ENCODE measurements at places on chromosomes 12 and 14.
A peak's percentile ranks its signal among the peaks of the same experiment; 100 is the strongest.

- no peak for DNase-seq
Measured at GRCh38 chr14:95862243-95862642, 14.4 kb upstream of the TUNAR start.

- peak; percentile 66 for DNase-seq
Measured at GRCh38 chr12:109264095-109264942, 44.8 kb downstream of the FOXN4 start.

GRCh38 chr14:90849787-90850444 lies 33.7 kb upstream of the TTC7B start:
- DNase-seq, result no peak

DNA sequence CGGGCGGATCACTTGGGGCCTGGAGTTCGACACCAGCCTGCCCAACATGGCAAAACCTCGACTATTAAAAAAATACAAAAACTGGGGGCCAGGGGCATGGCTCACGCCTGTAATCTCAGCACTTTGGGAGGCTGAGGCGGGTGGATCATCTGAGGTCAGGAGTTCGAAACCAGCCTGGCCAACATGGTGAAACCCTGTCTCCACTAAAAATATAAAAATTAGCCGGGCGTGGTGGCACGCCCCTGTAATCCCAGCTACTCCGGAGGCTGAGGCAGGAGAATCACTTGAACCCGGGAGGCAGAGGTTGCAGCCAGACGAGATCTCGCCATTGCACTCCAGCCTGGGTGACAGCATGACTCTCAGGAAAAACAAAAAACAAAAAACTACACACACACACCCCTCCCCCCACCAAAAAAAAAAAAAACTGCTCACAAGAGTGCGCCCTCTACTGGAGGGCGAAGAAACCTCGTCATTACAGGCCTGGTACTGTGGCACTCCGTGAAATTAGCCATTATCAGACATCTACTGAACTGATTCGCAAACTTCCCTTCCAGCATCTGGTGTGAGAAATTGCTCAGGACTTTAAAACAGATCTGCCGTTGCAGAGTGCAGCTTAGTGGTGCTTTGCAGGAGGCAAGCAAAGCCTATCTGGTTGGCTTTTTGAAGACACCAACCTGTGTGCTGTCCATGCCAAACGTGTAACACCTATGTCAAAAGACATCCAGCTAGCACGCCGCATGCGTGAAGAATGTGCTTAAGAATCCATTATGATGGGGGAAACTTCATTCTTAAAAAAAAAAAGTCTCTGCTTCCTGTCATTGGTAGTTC lies 7.7 kb downstream of the PPP1R3E start:
- no peak for DNase-seq

- no peak for DNase-seq
Measured at GRCh38 chr12:5864972-5865371, 80.1 kb downstream of the ANO2 start.

DNA sequence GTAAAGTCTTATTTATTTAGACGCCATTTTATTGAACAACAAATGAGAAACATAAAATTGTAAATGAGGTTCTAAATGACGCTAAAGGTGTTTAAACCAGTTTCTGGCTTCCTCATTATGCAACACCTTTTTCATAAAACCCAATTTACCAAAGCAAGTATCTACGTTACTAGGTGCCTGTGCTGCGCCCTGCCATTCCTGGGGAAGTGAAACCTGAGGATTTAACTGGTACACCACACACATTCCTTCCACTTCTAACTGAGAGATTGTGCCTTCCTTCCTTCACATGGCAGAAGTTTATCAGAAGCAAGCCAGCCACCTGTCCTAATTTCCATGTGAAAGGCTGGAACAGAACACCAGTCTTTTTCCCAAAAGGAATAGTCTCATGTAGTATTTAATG lies 40.3 kb upstream of the GCH1 start:
- DNase-seq, result no peak
